ENCODE measurements at places on chromosomes 4 and X. TPM values are rescaled to one million over a fixed set of nuclear protein-coding genes. Genes with fewer than 3 reads are reported as not detected.

Gene GRK4
- 4.9 TPM for total RNA-seq

Gene NDP
- total RNA-seq, result 0.22 TPM

Gene F11
- not detected for total RNA-seq

Gene TBX22
- not detected for total RNA-seq

Gene NPY2R
- not detected for total RNA-seq

Gene DGKK
- total RNA-seq, result not detected

GRCh38 chrX:152154050-152154449, 15.7 kb upstream of the MAGEA10 start:
- DNase-seq, result no peak

GRCh38 chr4:3217771-3218170, 31.2 kb upstream of the MSANTD1 start:
- no peak for DNase-seq

GRCh38 chr4:169245061-169245460, 25.7 kb downstream of the SH3RF1 start:
- no peak for DNase-seq

DNA sequence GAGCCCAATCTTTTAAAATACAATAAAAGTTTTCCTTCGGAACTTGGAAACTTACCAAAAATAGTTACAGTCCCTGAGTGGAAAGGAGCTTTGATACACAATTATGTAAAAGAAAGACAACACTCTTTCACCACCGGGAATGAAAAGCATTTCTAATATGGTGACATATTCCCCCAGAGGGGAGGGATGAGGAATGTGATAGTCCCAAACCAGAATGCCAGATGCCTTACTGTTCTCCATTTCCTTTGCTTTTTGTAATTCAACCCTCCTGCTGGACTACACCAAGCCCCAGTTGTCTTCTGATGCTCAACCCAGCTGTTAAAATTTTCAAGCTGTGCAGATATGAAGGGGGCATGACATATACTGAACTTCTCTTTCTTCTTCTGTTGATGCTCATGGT, 4.1 kb downstream of the PRIMPOL start:
- peak; percentile 15 for DNase-seq

DNA sequence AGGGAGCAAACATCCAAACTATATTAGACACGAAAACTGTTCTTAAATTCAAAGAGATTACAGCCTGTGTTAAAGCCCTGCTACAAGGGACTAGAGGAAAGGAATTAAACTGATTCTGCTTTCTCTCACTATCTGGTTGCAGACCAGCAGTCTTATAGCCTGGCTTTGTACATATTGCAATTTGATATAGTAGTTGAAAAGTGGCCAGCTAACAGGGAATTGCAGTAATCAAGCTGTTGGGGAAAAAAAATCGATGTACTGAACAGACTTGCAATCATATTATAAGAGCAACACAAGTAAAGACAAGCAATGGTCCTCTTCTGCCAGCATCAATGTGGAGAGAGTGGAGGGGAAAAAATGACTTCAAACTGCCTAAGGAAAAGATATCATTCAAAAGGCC, 364.4 kb upstream of the EPHA5 start:
- no peak for DNase-seq

DNA sequence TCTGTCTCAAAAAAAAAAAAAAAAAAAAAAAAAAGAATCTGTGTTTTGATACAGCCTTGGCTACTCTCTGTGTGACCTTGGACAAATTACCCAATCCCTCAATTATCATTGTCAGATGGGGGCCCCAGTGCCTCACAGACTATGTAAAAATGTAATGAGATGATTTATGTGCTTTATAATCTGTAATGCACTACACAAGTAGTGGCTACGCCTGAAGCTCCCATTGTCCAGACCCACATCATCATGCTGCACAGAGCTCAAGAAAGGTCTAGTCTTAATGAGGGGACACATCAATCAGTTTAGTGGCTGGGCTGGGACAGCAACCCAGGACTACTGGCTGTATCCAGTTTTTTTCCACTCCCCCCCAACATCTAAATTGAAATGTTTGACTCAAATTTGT, 308.3 kb downstream of the DCHS2 start:
- DNase-seq, result no peak

GRCh38 chrX:103823591-103823990, 8.5 kb downstream of the RAB9B start:
- DNase-seq, result no peak

DNA sequence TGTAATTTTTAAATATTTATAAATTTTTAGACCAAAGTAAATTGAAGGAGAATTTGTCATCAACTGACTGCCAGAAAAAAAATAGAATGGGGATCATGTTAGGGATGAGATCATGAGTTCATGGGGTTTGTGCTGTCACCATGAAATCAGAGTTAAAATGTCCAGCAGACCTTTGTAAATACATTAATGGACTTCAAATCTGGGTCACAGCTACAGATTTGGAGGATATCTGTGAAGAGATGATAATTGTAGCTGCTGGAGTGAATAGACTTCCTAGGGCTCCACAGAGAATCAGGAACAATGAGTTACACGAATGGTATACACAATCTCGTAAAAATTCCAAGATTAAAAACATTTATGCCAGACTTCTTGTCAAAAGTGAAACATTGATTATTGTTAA, 6.6 kb downstream of the FSTL5 start:
- DNase-seq, result no peak

DNA sequence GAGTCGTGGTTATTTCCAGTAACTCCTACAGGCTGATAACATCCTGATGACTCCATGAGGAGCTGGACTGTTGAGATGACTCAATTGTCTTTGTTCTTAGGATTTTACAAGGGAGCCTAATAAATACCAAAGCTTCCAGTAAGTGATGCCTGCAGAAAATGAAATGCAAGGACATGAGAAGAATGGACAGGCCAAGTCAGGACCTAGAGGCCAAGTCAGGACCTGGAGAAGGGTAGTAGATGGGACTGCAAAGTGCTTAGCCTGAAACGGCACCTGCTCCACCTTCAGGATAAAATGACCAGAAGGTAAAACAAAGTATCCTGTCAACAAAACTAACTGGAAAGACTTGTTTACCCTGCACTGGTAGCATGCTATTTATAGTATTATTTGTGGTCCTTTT, 6.4 kb upstream of the SLC10A6 start:
- peak; percentile 60 for DNase-seq

DNA sequence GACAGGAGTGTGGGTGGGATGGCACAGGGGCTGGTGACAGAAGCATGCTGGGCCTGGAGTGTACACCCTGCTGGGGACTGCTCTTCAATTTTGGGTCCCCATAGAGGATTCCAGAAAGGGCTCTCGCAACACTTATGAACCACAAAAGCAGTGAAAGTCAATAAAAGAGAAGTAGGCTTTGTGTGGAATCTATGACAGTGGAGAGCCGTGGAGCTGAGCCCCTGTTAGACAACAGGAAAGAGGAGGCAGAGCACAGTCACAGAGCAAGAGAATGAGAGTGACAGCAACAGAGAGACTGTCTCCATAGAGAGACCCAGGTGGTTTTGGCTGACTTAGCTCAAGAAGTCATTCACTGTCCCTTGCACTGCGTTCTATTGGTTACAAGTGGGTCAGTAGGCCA, 135.1 kb upstream of the ATP6AP2 start:
- DNase-seq, result no peak
